ENCODE measurements at places on chromosomes 12 and 14. TPM values are rescaled to one million over a fixed set of nuclear protein-coding genes. Genes with fewer than 3 reads are reported as not detected.
A peak's percentile ranks its signal among the peaks of the same experiment; 100 is the strongest.

GRCh38 chr14:105153331-105153731, 15.2 kb downstream of the JAG2 start:
- H3K27ac ChIP-seq = no peak overlapping the region
- H3K4me3 ChIP-seq = no peak overlapping the region
- H3K36me3 ChIP-seq = no peaks in the 10 kb centered on the region

- H3K27me3 ChIP-seq = no peaks in the 10 kb centered on the region
- H3K4me3 ChIP-seq = no peak overlapping the region
- H3K27ac ChIP-seq = no peak overlapping the region
- no peaks in the 10 kb centered on the region for H3K36me3 ChIP-seq
These were observed 50.2 kb upstream of the NID2 start for GRCh38 chr14:52119030-52119429.

DNA sequence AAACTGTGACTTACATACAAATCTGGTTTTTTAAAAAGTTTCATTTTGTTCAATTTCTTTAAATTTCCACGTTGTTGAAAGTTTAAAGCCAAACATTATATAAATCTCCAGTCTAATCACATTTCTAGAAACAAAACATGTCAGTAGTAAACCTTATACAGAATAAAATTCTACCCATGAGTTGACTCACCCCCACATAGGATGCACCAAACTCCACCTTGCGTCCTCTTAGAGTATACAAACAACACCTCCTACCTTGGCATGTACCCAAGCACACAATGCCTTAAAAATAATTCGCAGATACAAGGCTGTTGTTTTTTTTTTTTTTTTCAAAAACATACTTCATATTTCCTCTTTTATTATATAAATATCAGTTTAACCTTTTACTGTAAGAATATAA, 3.3 kb downstream of the FBXL14 start:
- peaks cover 41% of the 10 kb centered on the region for H3K4me1 ChIP-seq
- H3K36me3 ChIP-seq = peaks cover 11% of the 10 kb centered on the region
- peak overlapping the region; percentile 79 for H3K4me3 ChIP-seq
- DNase-seq = peak; percentile 50

GRCh38 chr12:93430280-93430679, 11.5 kb downstream of the UBE2N start:
- H3K4me3 ChIP-seq = no peak overlapping the region
- no peak for DNase-seq
- no peaks in the 10 kb centered on the region for H3K27me3 ChIP-seq
- H3K36me3 ChIP-seq = peaks cover 2% of the 10 kb centered on the region
- H3K27ac ChIP-seq = no peak overlapping the region
- peaks cover 50% of the 10 kb centered on the region for H3K4me1 ChIP-seq

GRCh38 chr14:74843653-74844052, 32.3 kb downstream of the PROX2 start:
- no peak overlapping the region for H3K4me3 ChIP-seq
- peaks cover 17% of the 10 kb centered on the region for H3K4me1 ChIP-seq
- H3K27me3 ChIP-seq = no peaks in the 10 kb centered on the region
- DNase-seq = no peak
- H3K27ac ChIP-seq = no peak overlapping the region
- H3K36me3 ChIP-seq = no peaks in the 10 kb centered on the region

GRCh38 chr12:62655666-62656151, 189.1 kb downstream of the MON2 start:
- H3K27me3 ChIP-seq = no peaks in the 10 kb centered on the region
- peaks cover 8% of the 10 kb centered on the region for H3K4me1 ChIP-seq
- no peak for DNase-seq
- no peak overlapping the region for H3K4me3 ChIP-seq
- no peak overlapping the region for H3K27ac ChIP-seq
- H3K36me3 ChIP-seq = no peaks in the 10 kb centered on the region

DNA sequence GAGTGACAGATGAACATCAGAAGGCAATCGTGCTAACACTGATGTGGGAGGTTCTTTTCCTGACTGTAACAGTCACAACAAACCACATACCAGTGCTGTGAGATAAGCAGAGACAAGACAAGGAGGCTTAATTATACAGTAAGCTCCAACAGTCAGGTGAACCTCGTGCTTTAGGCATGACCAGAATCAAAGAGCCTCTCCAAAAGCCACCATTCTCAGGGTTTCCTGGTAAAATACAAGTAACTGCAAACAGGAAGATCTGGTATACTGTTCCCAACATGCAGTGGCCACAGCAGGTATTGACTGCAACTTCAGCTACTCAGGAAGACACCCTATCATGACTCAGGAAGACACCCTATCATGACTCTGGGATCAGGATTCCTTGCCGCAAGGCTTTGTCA, 47.3 kb upstream of the GTF2A1 start:
- no peak overlapping the region for H3K27ac ChIP-seq
- no peaks in the 10 kb centered on the region for H3K36me3 ChIP-seq
- no peaks in the 10 kb centered on the region for H3K4me1 ChIP-seq
- DNase-seq = no peak
- no peak overlapping the region for H3K4me3 ChIP-seq
- no peaks in the 10 kb centered on the region for H3K27me3 ChIP-seq

- H3K36me3 ChIP-seq = no peaks in the 10 kb centered on the region
- no peak overlapping the region for H3K4me3 ChIP-seq
- no peaks in the 10 kb centered on the region for H3K27me3 ChIP-seq
These were observed 6.9 kb upstream of the COPS7A start for GRCh38 chr12:6716874-6717437.

Gene TMTC3
- total RNA-seq = 6.1 TPM

DNA sequence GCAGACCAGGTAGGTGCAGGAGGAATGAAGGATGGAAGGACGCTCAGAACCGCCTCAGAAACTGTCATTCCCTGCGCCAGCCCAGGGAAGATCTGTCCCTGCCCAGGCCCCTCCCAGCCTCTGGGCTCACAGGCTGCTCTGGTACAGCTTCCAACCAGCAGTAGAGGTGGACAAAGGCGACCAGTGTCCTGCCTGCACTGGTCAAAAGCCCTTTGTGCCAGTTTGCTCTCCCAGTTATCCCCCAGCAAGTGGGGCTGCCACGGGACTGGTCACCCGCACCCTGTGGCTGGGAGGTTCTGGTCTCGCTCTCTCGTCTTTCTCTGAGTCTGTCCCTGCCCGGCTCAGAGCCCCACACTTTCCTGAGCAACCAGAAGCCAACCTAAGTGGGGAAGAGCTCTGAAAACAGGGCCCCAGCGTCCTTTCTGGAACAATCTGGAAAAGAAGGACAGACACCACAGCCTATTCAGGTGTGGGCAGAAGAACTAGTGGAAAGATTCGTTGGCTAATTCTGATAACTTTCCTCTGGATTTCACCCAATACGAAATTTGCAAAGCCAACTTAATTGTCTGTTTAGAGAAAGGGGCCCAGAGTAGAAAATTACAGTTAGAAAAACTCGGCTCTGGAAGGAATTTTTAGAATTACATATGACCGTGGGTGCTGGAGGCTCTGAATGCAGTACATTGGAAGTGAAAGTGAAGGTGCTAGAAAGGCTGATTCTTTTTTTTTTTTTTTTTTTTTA, 21.7 kb downstream of the SNRNP35 start:
- H3K27ac ChIP-seq = no peak overlapping the region
- no peaks in the 10 kb centered on the region for H3K27me3 ChIP-seq
- H3K4me1 ChIP-seq = peaks cover 46% of the 10 kb centered on the region
- no peak for DNase-seq

- peaks cover 2% of the 10 kb centered on the region for H3K27me3 ChIP-seq
- DNase-seq = no peak
- no peaks in the 10 kb centered on the region for H3K36me3 ChIP-seq
These were observed 1.7 kb downstream of the GZMB start for GRCh38 chr14:24632336-24632735.

- no peak for DNase-seq
- no peaks in the 10 kb centered on the region for H3K27me3 ChIP-seq
- no peaks in the 10 kb centered on the region for H3K4me1 ChIP-seq
- H3K27ac ChIP-seq = no peak overlapping the region
- H3K4me3 ChIP-seq = no peak overlapping the region
- H3K36me3 ChIP-seq = no peaks in the 10 kb centered on the region
These were observed 176.0 kb downstream of the KIF26A start for GRCh38 chr14:104314251-104314941.

- no peak overlapping the region for H3K4me3 ChIP-seq
- H3K36me3 ChIP-seq = no peaks in the 10 kb centered on the region
- H3K4me1 ChIP-seq = no peaks in the 10 kb centered on the region
These were observed 155.4 kb downstream of the DIO2 start for GRCh38 chr14:80055667-80056496.

Gene MYO1H
- total RNA-seq = not detected

Gene C12orf50
- not detected for total RNA-seq

Gene TTC9
- 6.8 TPM for total RNA-seq

Gene L3HYPDH
- 11.1 TPM for total RNA-seq

DNA sequence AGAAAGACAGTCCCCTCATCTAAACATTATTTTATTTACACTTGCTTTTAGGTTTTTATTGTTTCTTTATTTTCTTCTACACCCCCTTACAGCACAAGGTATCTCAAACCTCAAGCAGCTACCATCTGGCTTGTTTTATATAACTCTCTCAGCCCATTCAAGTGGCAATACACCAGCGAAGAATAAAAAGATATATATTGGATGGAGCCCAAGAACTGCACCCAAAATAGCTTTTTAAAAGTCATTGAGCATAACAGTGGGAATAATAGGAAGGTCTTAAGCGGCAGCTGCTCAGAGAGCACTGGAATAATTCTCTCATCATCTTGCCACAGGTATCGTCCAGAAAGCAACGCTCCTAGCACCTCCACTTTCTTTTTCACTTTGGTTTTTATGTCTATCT, 322.5 kb downstream of the SYT1 start:
- no peak for DNase-seq
- H3K4me3 ChIP-seq = no peak overlapping the region
- no peaks in the 10 kb centered on the region for H3K36me3 ChIP-seq
- no peak overlapping the region for H3K27ac ChIP-seq

DNA sequence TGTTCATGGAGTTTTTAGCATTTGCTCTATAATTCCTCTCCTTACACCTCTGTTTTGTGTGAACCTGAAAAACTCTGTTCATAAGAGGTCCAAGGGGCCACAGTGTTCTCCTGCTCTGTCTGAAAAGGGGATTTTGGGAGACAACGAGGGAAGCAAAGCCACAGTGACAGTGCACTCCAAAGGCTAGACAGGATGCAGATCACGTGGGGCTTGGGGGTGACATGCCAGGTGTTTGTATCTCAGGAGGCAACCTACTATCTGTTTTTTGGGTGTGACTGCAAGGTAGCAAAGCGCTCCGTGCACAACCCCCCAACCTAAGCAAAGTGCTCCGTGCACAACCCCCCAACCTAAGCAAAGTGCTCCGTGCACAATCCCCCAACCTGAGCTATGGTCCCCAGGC, 5.1 kb upstream of the CHD4 start:
- H3K27me3 ChIP-seq = no peaks in the 10 kb centered on the region
- peak overlapping the region; percentile 29 for H3K4me3 ChIP-seq
- no peak for DNase-seq
- peaks cover 50% of the 10 kb centered on the region for H3K4me1 ChIP-seq
- H3K27ac ChIP-seq = peak overlapping the region; percentile 63

Gene DLK1
- total RNA-seq = not detected

GRCh38 chr12:30134229-30134628, 350.5 kb upstream of the TMTC1 start:
- no peaks in the 10 kb centered on the region for H3K36me3 ChIP-seq
- DNase-seq = no peak
- no peaks in the 10 kb centered on the region for H3K27me3 ChIP-seq
- H3K4me1 ChIP-seq = no peaks in the 10 kb centered on the region

- no peak for DNase-seq
- no peak overlapping the region for H3K4me3 ChIP-seq
- no peaks in the 10 kb centered on the region for H3K36me3 ChIP-seq
- peaks cover 7% of the 10 kb centered on the region for H3K4me1 ChIP-seq
These were observed 96.7 kb downstream of the ETV6 start for GRCh38 chr12:11746024-11746771.

Gene KRT6C
- not detected for total RNA-seq

Gene RPL10L
- not detected for total RNA-seq

GRCh38 chr14:68182492-68182891, 362.9 kb downstream of the RAD51B start:
- no peaks in the 10 kb centered on the region for H3K36me3 ChIP-seq
- no peak overlapping the region for H3K27ac ChIP-seq
- no peaks in the 10 kb centered on the region for H3K27me3 ChIP-seq
- H3K4me1 ChIP-seq = no peaks in the 10 kb centered on the region
- DNase-seq = no peak

- H3K4me1 ChIP-seq = peaks cover 2% of the 10 kb centered on the region
- H3K27me3 ChIP-seq = no peaks in the 10 kb centered on the region
- no peak overlapping the region for H3K27ac ChIP-seq
These were observed 42.7 kb downstream of the DYRK2 start for GRCh38 chr12:67691220-67691619.

GRCh38 chr12:68239309-68239982, 13.8 kb upstream of the IL26 start:
- H3K36me3 ChIP-seq = no peaks in the 10 kb centered on the region
- peaks cover 29% of the 10 kb centered on the region for H3K4me1 ChIP-seq
- H3K4me3 ChIP-seq = no peak overlapping the region
- H3K27ac ChIP-seq = no peak overlapping the region
- no peaks in the 10 kb centered on the region for H3K27me3 ChIP-seq
- no peak for DNase-seq

GRCh38 chr14:65961004-65961403, 525.2 kb upstream of the CCDC196 start:
- H3K4me1 ChIP-seq = peaks cover 27% of the 10 kb centered on the region
- H3K27ac ChIP-seq = no peak overlapping the region
- no peak overlapping the region for H3K4me3 ChIP-seq
- peak; percentile 77 for DNase-seq
- no peaks in the 10 kb centered on the region for H3K36me3 ChIP-seq
- no peaks in the 10 kb centered on the region for H3K27me3 ChIP-seq

GRCh38 chr12:22190969-22191368, 143.5 kb downstream of the ST8SIA1 start:
- H3K36me3 ChIP-seq = no peaks in the 10 kb centered on the region
- H3K27ac ChIP-seq = no peak overlapping the region
- DNase-seq = no peak
- no peaks in the 10 kb centered on the region for H3K4me1 ChIP-seq
- H3K27me3 ChIP-seq = no peaks in the 10 kb centered on the region

DNA sequence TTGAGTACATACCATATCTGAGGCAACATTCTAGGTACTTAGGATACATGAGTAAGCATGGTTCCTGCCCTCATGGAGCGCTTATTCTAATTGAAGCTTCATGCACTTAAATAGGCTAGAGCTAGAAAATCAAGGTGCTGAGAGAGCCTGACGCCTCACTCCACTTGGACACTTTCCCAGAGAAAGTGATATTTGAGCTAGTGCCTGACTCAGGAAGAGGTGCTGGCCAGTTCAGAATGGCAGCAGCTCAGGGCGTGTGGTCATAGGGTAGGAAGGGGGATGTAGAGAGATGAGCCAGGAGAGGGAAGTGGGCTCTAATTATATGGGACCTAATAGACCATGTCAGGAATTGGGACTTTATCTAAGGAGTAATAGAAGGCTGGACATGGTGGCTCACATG, 33.3 kb downstream of the TULP3 start:
- no peaks in the 10 kb centered on the region for H3K4me1 ChIP-seq
- H3K4me3 ChIP-seq = no peak overlapping the region
- H3K36me3 ChIP-seq = peaks cover 6% of the 10 kb centered on the region
- H3K27me3 ChIP-seq = no peaks in the 10 kb centered on the region
- no peak for DNase-seq

- no peaks in the 10 kb centered on the region for H3K36me3 ChIP-seq
- H3K4me1 ChIP-seq = peaks cover 15% of the 10 kb centered on the region
- H3K27me3 ChIP-seq = peaks cover 6% of the 10 kb centered on the region
- peak; percentile 61 for DNase-seq
- H3K27ac ChIP-seq = no peak overlapping the region
These were observed 10.2 kb downstream of the KCNH3 start for GRCh38 chr12:49548822-49549648.
